ENCODE measurements at places on chromosomes 5 and 9.

DNA sequence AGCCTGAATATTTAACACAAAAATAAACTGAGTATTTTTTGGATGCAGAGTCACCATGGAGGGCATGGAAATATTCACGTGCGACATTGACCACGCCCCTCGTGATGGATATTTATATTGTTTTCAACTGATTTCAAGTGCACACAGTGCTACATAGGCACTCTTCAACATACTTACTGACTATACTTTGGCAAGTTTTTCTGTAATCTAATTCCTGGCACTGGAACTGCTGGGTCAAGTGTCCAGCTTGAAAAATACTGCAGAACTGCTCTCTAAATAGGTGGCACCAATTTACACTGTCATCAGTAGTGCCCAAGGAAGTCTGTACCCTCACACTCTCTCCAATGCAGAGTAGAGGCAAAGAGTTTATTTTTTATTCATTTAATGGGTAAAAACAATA lies 65.1 kb downstream of the FBN2 start:
- DNase-seq, result no peak

DNA sequence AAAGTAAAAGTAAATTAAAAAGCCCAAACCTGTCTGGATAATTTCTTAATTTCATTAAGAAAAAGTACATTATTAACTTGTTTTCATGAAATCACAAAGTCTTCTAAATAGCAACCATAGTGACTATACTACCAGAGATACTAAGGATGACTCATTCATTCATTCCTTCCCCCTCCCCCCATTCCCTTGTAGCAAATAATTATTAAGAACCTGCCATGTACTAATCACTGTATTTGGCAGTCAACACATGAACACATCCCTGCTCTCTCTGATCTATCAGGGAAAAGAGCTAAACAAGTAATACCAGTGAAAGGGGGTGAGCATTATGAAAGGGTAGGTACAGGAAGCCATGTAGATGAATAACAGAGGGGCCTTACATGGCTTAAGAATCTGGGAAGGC lies 203.9 kb downstream of the CWC27 start:
- no peak for DNase-seq

GRCh38 chr9:74645007-74645639 lies 148.0 kb downstream of the RORB start:
- peak; percentile 58 for DNase-seq

- DNase-seq, result no peak
These were observed 86.8 kb upstream of the OR13F1 start for GRCh38 chr9:104417296-104417695.

DNA sequence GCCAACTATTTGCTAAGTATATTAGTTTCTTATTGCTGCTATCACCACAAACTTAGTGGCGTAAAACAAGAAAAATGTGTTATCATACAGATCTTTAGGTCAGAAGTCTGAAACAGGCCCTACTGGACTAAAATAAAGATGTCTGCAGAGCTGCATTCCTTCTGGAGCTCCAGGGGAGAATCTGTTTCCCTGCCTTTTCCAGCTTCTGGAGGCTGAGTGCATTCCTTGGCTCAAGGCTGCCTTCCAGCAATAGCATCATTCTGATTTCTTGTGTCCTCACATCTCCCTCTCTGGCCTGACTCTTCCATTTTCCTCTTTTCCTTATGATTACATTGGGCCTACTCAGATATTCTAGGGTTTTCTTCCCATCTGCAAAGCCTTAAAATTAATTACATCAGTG lies 15.9 kb downstream of the MAN2A1 start:
- no peak for DNase-seq

DNA sequence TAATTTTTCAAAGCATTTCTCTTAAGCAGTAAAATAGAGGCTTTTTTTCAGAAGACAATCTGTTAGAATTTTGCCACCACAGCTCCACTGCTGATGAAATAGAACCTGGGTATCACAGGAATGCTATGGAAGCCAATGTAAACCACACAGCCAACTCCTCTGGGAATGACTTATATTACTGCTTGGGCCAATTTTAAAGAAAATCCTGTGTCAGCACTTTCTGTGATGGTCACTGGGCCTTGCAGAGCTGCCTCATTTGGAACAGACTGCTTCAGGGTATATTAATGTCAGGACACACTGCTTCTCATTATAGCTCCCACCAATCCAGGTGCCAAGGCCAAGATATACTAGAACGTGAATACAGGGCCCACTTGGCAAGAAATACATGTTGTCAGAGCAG lies 144.1 kb upstream of the ACTBL2 start:
- DNase-seq, result no peak

- no peak for DNase-seq
These were observed 12.9 kb downstream of the MACROH2A1 start for GRCh38 chr5:135386096-135386495.

- DNase-seq, result no peak
These were observed at the start of gene ECM2 for GRCh38 chr9:92535940-92536850. TSS of gene ECM2 (minus strand) at chr9:92535990. CDS start at chr9:92522866, 13,124 bp downstream.

DNA sequence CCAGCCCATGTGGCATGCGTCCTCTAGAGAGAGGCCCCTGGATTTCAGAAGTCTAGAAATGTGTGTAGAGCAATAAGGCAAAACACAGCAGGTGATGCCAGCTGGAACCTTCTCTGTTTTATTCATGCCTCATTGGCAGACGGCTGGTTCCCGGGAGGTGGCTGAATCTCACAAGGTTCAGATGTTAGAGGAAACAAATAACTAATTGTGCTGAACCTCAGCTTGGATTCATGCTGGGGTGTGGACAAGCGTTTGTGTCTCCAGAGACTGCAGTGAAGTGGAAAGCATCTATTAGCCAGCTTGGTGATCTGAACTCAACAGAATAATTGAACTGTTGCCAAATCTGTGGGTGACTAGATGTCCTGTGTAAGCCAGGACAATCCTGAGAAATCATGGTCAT lies 131.1 kb upstream of the NR4A3 start:
- DNase-seq, result no peak

GRCh38 chr5:31731710-31732301 lies 92.9 kb downstream of the PDZD2 start:
- DNase-seq, result no peak

DNA sequence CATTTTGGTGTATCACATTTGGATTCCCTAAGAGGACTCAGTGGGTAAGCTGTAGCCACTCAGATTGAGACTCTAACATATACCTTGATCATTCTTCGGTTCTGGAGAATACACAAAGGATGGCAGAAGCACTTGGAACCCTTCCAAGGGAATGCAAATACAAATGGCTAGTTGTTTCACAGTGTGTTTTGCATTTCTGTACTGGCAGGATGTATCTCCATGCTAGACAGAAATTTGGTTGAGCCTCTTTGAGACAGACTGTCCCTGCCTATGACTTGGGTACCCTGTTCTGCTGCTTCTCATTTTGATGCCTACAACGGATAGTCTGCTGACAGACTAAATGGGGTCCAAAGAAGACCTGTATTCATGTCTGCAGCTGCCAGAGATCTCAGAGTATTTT lies 273.5 kb downstream of the TMEM38B start:
- peak; percentile 28 for DNase-seq

DNA sequence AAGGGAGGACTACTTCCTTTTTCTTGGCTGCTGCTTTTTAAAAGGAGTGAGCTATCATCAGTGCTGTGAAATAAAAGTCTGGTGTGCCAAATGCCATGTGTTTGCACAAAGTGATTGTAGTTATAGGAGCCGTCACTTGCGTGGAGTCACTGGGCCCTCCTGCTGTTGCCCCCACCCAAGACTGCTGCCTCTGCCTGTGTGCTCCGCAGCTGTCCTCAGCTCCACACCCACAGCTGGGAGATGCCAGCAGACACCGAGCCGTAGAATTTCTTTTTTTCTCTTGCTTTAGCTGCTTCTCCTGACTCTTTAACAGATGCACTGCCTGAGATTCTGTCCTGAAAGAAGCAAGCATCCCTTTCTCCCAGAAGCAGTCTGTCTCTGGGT lies 9.8 kb upstream of the GLE1 start:
- no peak for DNase-seq

- DNase-seq, result no peak
These were observed 29.7 kb downstream of the ACTBL2 start for GRCh38 chr5:57452885-57453284.

GRCh38 chr5:78765116-78765515 lies 116.5 kb upstream of the LHFPL2 start:
- DNase-seq, result no peak

DNA sequence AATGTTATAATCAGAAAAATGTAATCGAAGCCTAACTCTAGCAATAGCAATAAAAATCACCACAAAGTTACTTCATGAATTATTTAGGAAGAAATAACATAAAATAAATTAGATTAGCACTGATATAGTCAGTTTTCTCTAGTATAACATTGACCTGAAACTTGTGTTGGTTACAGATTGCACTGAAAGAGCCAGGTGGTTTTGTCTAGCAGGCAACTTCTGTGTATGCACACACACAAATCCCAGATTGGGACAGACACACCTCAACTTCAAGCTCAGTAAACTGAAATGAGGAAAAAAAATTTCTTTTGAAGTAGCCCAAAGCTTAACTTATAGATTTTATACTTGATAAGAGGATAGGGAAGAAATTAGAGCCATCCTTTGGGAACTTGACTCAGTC lies 129.3 kb downstream of the EFNA5 start:
- DNase-seq, result peak; percentile 23

GRCh38 chr5:54022223-54022622 lies 288.1 kb downstream of the ARL15 start:
- DNase-seq, result no peak

DNA sequence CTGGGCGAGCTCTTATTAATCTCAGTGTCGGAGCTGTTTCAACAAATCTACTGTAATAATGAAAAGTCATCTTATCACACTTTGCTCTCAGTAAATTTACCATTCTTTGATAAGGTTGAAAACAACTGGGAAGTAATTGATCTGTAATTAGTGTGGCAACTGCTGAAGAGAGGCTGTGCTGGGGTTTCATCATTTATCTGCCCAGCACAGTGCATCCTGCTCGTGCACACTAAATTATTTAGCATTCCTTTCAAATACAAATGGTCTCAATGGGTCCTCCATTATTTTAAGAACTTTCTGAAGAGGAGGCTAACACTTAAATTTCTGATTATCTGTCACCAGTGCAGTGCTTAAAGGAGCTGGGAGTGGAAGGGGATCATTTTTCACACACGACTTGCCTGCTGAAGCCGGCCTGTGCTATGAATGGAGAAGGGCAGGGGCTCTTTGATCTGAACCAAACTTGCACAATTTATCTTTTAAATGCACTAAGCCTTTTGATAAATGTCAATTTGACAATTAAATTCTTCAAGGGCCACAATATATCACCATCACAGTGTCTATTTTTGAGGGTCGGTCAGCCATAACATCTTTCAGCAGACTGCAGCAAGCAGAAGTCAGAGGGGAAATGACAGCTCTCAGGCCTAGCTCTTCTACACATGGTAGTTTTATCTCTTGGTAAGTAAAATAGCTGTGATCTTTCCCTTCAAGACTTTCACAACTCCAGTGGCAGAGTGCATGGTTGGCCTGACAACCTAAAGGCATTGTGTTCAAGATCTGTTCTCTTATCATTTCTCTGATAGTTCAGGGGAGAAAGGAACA lies 106.4 kb upstream of the EFNA5 start:
- no peak for DNase-seq

- no peak for DNase-seq
These were observed 198.5 kb upstream of the FBN2 start for GRCh38 chr5:128736553-128736952.

GRCh38 chr5:159319832-159320231 lies 10.5 kb downstream of the IL12B start:
- DNase-seq, result no peak

GRCh38 chr9:136399176-136400037 lies 563 bp downstream of the SNAPC4 start:
- peak; percentile 66 for DNase-seq

- DNase-seq, result peak; percentile 82
These were observed 109.8 kb upstream of the NMUR2 start for GRCh38 chr5:152514827-152515397.

DNA sequence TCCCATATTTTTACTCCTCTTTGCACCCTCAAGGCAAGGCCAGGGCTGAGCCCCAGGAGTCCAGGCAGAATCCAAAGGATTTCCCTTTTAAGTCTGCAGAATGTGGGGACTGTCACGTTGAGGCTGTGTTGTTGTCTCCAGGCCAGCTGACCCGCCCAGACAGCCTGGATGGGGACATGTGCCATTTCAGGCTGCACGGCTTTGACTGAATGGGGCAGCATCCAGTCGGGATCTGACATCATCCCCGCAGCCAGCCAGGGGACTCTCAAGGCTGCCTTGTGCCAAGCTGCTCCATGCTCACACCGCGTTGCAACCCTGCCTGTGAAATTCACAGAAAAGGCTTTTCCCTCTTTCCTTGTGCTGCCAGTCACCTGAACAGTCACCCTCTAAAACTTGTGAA lies 2.2 kb upstream of the ZNF366 start:
- no peak for DNase-seq

DNA sequence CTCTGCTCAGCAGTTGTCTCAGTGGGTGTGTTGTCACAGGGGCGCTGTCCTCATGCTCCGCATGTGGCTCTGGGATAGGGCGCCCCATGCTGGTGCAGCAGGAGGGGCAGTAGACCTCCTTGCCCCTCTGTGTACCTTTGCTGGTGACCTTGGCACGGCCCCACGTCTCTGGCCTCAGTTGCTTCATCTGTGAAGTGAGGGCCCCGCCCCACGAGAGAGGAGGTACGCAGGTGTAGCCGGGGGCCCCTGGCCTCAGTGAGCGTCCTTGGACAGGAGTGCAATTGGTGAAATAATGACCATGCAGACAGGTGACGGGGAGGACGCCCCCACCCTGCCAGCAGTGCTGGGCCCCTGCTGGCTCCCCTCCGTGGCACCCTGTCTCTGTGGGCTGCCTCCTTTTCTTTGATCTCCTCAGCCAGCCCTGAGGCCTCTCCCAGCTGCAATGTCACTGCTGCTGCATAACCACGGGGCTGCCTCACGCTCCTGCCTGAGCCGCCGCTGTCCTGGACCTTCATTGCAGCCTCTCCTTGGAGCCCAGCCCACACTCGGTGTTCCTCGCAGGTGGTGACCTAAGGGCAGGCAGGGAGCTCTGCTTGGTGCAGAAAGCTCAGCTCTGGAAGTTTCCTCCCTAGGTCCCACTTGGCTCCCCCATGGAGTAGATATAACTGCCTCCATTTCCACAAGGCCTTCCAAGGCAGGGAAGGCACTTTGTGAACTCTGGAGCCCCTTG lies 57.3 kb downstream of the PHF2 start:
- no peak for DNase-seq

DNA sequence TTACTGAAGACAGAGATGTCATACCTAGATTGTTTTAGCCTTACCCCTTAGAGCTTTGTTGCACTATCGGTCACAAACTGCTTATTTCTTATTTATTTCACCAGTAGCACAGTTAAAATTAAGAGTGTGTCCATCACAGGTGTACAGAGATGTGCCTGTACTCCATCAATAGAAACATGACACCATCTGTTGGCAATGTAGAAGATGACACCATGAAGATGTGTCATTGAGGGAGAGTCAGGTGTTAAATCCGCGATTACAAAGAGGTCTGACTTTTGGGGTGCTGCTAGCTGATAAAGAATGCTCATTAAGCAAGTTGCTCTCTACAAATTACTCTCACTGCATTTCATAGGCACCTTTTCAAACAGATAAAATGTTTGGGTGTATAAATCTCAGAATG lies 164.4 kb downstream of the SMARCA2 start:
- DNase-seq, result peak; percentile 2

DNA sequence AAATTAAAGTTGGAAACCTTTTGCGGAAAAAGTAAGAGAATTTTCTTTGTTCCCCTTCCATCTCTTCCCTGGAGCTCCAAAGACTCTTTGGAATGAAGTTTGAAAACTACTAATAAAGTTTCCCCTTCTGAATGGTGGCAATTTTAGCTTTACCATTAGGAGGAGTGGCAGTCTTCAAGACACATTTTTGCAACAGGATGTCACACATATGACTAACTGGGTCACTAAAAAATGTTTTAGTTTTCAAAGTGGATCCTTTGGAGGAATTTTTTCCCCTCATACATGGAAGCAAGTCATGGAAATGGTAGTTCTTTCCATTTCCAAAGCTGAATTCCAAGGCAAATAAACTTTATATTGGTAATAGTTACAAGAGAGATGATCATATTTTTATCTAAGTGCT lies 15.6 kb downstream of the FBXO4 start:
- no peak for DNase-seq
